Placental epithelial cell (primary cell): ENCODE measurements at places on chromosomes 5 and 9. TPM values are rescaled to one million over a fixed set of nuclear protein-coding genes. Genes with fewer than 3 reads are reported as not detected.

The HAPLN1 gene
- total RNA-seq, result not detected in 2 replicates

The AMBP gene
- total RNA-seq, result not detected in 2 replicates

The LHX3 gene
- total RNA-seq, result not detected in 2 replicates

The PCDHGB6 gene
- 2.3 and 3.1 TPM in 2 replicates for total RNA-seq

The ROR2 gene
- total RNA-seq, result 21.6 and 25.7 TPM in 2 replicates

The FGF10 gene
- not detected in 2 replicates for total RNA-seq

The HACD4 gene
- 25.9 and 30.0 TPM in 2 replicates for total RNA-seq

The GEMIN5 gene
- total RNA-seq, result 11.4 and 13.9 TPM in 2 replicates

The GPX3 gene
- 5.9 and 12.8 TPM in 2 replicates for total RNA-seq

The CD72 gene
- 1.2 and 3.5 TPM in 2 replicates for total RNA-seq

The CHSY3 gene
- total RNA-seq, result 9.5 and 18.5 TPM in 2 replicates

The SPINK9 gene
- total RNA-seq, result not detected in 2 replicates

The PDE8B gene
- under 0.01 TPM in 1 of 2 replicates, not detected in the other for total RNA-seq

The MCC gene
- 6.0 and 11.8 TPM in 2 replicates for total RNA-seq

The C5orf58 gene
- not detected in 2 replicates for total RNA-seq

The KIF12 gene
- total RNA-seq, result not detected in 2 replicates

The CCDC187 gene
- total RNA-seq, result not detected in 2 replicates

The PCDHB2 gene
- total RNA-seq, result 0.39 and 1.2 TPM in 2 replicates

The PDLIM4 gene
- total RNA-seq, result 39.3 and 132 TPM in 2 replicates

The SPINK1 gene
- total RNA-seq, result not detected in 2 replicates

The TLE1 gene
- total RNA-seq, result 117 and 140 TPM in 2 replicates

The PCDHGB1 gene
- 0.98 and 2.0 TPM in 2 replicates for total RNA-seq

The ST8SIA4 gene
- total RNA-seq, result 7.5 TPM in 2 replicates

The AIF1L gene
- total RNA-seq, result 39.0 and 48.7 TPM in 2 replicates

The F2RL2 gene
- total RNA-seq, result under 0.01 TPM in 1 of 2 replicates, not detected in the other

The PCDHB16 gene
- total RNA-seq, result under 0.01 and 0.11 TPM in 2 replicates

The IZUMO3 gene
- total RNA-seq, result not detected in 2 replicates

The C9orf43 gene
- 0.33 and 1.2 TPM in 2 replicates for total RNA-seq

The TEX10 gene
- total RNA-seq, result 27.5 and 37.2 TPM in 2 replicates

The GRM6 gene
- not detected in 2 replicates for total RNA-seq

The CDC37L1 gene
- 23.3 and 36.1 TPM in 2 replicates for total RNA-seq

The CANX gene
- 438 and 620 TPM in 2 replicates for total RNA-seq

The ASPN gene
- not detected in 2 replicates for total RNA-seq

The IL5 gene
- total RNA-seq, result not detected in 2 replicates

The SLC35A4 gene
- total RNA-seq, result 17.3 and 47.3 TPM in 2 replicates

The SLC36A3 gene
- total RNA-seq, result 0.11 TPM in 1 of 2 replicates, not detected in the other

The SPINK13 gene
- total RNA-seq, result not detected in 2 replicates

The F2R gene
- total RNA-seq, result 0.11 and 0.39 TPM in 2 replicates

The CDO1 gene
- total RNA-seq, result 0.54 and 1.6 TPM in 2 replicates

The LRRC19 gene
- under 0.01 TPM in 1 of 2 replicates, not detected in the other for total RNA-seq
